AG20443 (cell line): ENCODE measurements at places on chromosomes 11 and 22.

- DNase-seq, result peak; percentile 72
Measured at GRCh38 chr11:46050003-46050461, 71.2 kb downstream of the PHF21A start.

DNA sequence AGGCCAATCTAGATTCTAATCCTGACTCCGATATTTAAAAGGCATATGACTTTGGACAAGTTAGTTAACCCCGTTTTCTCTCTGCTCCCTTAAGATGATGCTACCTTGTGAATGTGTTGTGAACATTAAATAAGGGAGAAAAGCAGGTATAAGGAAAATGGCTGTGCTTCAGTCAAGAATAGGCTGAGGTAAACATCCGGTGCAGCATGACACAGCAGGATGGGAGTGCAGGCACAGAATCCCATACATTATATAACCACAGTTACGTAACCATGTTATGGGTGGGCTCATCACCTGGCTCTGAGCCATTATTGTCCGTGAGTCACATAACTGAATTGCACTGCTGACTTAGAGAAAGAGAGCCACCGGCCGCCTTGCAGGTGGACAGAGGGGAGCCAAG is 382.2 kb upstream of the ANO5 start:
- no peak for DNase-seq

- DNase-seq, result no peak
Measured at GRCh38 chr11:119668676-119669075, 60.3 kb downstream of the NECTIN1 start.

DNA sequence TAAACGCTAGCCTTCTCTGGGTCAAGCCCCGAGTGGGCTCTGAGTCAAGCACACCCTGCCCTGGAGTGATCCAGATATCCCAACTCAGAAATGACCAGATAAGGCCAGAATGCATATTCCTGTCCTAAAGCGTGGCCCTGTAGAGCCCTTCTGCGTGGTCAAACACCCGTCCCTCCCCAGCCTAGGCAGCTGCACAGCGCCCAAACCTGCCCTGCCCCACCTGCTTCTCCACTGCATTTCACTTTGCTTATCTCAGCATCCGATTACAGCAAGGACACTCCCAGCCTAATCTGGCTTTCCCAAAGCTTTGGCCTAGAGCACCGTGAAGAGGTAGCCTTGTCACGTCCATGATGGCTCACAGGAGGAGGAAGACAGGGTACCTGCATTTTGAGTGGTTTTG is 11.9 kb upstream of the TMPRSS4 start:
- DNase-seq, result no peak

- DNase-seq, result no peak
Measured at GRCh38 chr11:34149274-34149673, 43.8 kb downstream of the NAT10 start.

GRCh38 chr11:34570584-34570983 is 50.3 kb upstream of the EHF start:
- DNase-seq, result no peak

- no peak for DNase-seq
Measured at GRCh38 chr11:75408957-75409219, 9.6 kb downstream of the RPS3 start.

GRCh38 chr22:38038890-38039812 is 18.1 kb upstream of the PICK1 start:
- no peak for DNase-seq

GRCh38 chr11:103545551-103545950 is 436.3 kb downstream of the DYNC2H1 start:
- no peak for DNase-seq

- DNase-seq, result no peak
Measured at GRCh38 chr11:20042045-20042639, 118.1 kb downstream of the DBX1 start.

DNA sequence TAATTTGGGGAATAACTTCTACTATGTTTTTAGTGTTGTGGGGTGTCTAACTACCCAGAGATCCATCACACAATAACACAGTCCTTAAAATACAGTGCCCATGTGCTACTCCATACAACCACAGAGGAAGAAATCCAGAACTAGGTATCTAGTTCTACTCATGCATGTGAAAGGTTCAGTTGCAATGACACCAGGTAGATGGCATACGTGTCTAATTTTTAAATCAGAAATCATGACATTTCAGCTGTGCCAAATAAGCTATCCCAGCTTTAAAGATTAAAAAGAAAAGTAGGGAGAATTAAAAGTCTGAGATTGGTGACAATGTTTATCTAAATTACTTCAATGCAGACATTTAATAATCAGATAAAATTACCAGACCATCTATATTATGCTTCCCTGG is 122.2 kb downstream of the CD44 start:
- no peak for DNase-seq

DNA sequence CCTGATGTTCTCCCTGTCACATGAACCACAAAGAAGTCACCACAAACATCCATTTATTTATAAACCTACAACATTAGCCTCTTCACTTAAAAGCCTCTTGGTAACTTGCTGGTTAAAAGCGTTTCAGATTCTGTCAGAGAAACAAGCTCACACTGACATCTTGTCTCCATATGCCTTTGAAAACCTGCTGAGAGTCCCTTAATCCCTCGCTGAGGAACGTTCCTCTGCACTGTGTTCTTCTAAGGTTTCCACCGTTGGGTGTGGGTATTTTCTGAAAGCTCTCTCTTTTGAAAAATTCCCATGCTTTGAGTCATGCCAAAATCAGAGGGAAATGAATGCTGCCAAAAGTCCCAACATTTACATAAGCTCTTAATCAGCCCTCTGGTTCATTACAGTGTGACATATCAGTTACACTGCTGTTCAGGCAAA is 149.8 kb downstream of the CCDC34 start:
- peak; percentile 73 for DNase-seq
